Activated naive CD4-positive, alpha-beta T cell treated with anti-CD3 and anti-CD28 coated beads, Interleukin-2, amount 50 U/mL, for 72 hours (primary cell): ENCODE measurements at places on chromosomes 1 and 21.

- DNase-seq, result no peak
Measured at GRCh38 chr1:52855584-52855983, 13.0 kb downstream of the ZYG11A start.

GRCh38 chr1:157219182-157219581, 81.0 kb upstream of the ETV3 start:
- no peak for DNase-seq

DNA sequence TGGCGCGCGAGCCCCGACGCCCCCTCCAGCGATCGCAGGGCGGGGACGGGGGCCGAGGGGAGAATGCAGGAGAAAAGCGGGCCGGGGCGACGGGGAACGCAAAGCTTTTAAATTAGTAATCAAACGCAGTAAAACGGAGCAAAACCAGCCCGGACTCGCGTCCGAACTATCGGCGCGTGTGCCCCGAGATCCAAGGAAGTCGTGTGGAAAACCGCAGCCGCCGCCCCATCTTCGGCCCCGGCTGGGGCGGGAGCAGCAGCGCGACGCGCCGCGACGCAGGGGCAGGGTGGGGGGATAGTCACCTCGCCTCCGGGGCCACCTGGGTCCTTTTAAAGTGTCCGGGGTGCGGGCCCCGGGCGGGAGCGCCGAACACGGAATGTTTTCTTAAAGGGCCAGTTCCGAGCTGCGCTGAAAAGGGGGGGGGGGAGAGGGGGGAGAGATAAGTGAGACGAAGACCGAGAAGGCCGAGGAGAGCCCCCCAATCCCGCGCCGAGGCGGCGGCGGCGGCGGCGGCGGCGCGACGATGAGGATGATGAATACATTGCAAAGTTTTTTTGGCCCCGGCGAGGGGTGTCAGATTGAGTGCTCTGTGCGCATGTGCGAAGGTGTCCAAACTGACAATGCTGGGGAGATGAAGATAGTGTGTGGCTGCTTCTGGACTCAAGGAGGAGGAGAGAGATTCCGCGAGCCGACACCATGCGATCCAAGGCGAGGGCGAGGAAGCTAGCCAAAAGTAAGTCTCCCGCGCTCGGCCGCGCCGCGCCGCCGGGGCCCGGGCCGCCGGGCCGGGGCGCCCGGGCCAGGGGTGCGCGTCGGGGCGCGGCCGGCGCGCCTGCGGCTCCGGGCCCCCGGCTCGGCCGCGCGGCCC, at the start of gene PRDM16:
PRDM16 (plus strand) TSS at position 640 of the 868 bp plus-strand sequence; CDS start at position 697, 57 bp downstream.
- peak; percentile 43 for DNase-seq

GRCh38 chr1:78142736-78143135, 97.0 kb downstream of the GIPC2 start:
- no peak for DNase-seq

DNA sequence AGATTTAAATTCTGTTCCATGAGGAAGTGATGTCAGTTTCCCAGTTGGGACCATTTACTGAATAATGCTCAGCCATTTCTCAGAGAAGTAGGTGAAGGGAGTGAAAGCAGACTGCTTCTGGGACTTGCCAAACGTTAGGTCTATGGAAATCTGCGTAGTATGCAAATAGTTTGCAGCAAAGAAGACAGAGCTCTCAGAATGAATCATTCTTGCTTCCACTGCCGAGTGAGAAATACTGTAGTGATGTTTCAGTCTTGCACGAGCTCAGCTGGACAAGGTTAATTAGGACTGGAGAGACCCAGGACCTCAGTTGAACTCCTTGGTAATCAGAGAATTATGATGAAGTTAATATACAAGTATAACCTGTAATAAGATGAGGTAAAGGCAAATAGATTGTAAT, 317.7 kb upstream of the DAB1 start:
- no peak for DNase-seq

GRCh38 chr1:3017440-3018050, 3.7 kb upstream of the ACTRT2 start:
- DNase-seq, result peak; percentile 38
